ENCODE measurements at places on chromosomes 6 and 20.

- DNase-seq, result no peak
Observed at GRCh38 chr6:8941577-8941976, 506.2 kb upstream of the SLC35B3 start.

DNA sequence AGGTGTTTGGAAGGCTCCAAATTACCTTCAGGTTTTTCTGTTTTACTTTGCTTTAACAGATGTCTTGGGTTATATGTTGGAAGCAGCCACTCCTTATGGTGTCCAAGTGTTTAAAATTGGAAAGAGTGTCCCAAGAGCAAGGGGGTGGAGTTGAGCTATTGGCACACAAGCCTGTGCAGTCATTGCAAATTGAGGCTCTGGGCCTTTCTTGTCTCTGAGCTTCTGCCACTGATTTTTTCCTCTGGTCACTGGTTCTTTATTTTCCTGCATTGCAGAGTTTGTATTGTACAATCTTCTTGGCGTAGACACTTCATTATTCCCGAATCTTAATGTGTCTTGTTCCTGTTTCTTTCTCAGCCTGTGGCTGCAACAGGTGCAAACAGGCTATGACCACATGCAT is 598.8 kb downstream of the RNF144B start:
- no peak for DNase-seq

DNA sequence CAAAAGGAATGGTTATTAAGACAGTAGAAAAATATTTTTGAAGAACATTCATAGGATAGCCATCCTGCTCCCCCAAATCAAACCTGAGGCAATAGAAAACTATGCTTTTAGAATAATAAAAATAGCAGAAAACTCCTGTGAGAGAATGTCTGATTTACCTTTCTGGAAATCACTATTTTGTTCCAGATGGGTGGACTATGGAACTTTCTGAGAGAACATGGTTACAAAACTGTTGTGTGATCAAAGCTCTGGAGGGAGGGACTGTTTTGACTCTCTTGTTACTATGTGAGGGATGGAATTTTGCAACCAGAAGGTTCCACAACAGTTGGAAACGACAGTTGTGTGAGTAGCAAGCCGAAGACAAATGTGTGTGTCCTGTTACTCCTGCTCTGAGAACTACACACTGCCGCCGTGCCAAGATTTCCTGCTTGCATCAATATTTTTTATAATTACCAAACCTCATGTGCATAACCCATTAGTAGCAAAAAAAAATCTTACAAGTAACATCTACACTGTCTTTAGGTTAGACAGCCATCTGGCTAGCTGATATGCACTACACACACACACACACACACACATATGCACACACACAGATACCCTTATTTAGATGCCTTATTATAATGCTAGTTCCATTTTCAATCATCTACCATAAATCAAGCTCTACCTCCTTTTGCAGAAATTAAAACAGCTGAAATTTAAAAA is 11.0 kb upstream of the HIVEP1 start:
- DNase-seq, result no peak

DNA sequence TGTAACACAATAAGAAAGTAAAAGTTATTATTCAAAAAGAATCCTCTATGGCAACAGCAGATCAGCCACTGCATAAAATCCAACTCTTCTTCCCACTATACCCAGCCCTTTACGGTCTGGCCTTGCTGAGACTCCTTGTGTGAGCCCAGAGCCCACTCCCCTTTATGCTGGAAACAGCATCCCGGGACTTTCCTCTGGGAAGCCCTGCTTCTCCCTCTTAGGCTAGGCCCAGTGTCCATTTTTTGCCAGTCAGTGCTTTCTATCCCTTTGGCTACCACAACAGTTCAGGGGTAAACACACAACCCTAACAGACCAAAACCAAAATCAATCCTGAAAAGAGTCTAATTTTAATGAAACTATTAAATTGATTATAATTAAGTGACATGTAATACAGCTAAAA is 20.6 kb downstream of the FKBP5 start:
- no peak for DNase-seq

GRCh38 chr6:6881438-6882225 is 226.1 kb upstream of the RREB1 start:
- no peak for DNase-seq

GRCh38 chr6:149031859-149032598 is 285.2 kb downstream of the UST start:
- no peak for DNase-seq

GRCh38 chr6:3585320-3585935 is 128.6 kb upstream of the SLC22A23 start:
- DNase-seq, result no peak

- no peak for DNase-seq
Observed at GRCh38 chr6:83758533-83758932, 49.6 kb upstream of the SNAP91 start.

GRCh38 chr20:53901064-53901463 is 169.3 kb downstream of the BCAS1 start:
- no peak for DNase-seq

- DNase-seq, result no peak
Observed at GRCh38 chr20:142290-142689, at the start of gene DEFB126. Gene DEFB126 (plus strand): TSS chr20:142590. CDS start chr20:142629, 39 bp downstream.

- no peak for DNase-seq
Observed at GRCh38 chr20:1334761-1335160, 5.8 kb upstream of the SDCBP2 start.

- DNase-seq, result peak; percentile 43
Observed at GRCh38 chr20:50580016-50580747, 70.0 kb downstream of the PTPN1 start.

DNA sequence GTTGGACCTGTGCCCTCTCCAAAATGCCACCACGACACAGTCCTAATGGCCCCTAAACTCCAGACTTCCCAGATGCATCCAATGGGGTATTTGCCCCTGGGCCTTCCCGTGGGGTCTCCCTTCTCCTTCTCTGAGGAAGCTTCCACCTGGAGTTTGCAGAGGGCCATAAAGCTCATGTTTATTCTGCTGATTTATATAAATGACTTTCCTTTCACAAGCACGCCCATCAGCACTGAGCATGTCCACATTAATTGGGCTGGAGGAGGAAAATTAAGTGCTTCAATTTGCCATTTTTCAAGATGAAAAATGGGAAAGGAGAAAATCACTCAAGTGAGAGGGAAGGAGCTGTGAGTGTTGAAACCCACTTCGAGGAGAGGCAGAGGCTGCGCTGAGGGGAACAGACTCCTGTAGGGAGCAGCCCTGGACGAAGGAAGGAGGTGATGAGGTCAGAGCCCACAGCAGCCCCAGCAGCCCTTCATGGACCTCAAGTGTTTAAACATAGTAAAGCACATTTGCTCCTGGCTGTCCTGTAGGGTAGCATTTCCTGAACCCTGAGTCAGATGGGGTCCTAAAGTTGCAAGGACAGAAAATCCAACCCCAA is 434.9 kb upstream of the SULF2 start:
- DNase-seq, result no peak

DNA sequence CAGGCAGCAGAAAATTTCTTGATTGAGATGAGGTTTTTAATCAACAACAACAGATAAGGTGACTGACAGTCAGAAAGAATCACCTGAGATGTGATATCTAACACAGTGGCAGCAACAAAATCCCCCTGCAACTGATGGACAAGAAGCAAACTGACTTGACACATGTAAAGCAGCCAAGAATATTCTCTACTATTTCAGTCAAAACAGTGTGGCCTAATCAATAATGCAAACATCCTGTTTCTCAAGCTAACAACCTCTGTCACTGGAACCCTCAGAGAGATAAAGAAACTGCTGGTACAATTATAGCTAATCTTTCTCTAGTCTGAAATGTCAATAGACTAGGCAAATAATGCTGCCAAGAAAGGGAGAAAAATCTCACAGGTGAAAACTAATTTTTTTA is 4.6 kb upstream of the CGA start:
- no peak for DNase-seq

GRCh38 chr6:4615891-4616290 is 160.3 kb upstream of the CDYL start:
- no peak for DNase-seq

- no peak for DNase-seq
Observed at GRCh38 chr6:125957845-125958244, 1.3 kb downstream of the HINT3 start.

DNA sequence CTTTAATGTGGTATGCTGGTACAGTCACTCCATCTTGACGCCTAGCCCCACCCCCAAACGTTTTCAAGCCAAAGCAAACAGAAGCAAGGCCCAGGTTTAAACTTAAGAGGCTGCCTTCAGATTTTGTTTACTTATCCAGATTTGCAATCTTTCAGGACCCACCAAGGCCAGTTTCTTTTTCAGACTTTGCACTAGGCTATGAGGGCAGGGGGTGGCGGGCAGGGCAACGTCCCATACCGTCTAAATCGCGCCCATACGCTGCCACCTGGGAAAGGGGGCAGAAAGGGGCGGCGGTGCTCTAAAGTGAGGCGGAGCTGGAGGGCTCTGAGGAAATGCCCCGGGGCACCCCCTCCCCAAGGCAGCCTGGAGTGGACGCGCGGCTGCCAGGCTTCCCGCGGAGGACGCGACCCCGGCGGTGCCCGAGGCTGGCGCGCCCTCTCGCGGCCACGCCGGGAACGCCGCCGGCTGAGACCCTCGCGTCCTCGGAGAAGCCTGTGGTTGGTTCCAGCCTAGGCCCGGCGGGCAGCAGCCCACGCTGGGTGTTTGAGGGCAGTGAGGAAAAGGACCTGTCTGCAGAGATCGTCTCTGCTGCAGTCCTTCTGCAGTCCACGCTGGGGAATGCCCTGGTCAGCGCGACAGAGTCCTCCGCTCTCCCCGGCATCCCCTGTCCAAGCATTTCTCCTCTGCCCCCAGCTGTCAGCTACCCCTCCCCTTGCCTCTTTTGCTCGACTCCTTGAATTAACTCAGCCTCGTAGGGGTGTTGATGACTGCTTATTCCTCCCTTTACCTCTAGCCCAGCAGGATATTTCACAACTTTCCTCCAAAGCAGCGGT is 129.2 kb upstream of the PRND start:
- DNase-seq, result peak; percentile 40

DNA sequence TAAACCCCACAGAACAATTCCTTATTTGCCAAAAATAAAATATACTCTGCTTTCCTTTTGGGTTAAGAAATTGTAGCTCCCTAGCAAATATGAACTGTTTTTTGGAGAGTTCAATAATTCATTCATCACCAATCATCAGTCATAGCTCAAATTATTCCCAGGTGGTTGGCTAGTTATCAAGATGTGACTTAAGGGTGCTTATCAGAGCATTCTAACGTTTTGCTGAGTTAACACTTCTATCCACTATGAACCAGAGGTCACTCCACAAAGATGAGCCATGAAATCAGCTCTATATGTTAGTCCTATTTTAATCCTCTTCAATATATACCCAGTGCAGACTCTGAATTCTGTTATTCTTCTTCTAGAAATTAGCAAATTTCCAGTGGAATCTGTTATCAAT is 379.1 kb downstream of the TENT5A start:
- DNase-seq, result no peak

DNA sequence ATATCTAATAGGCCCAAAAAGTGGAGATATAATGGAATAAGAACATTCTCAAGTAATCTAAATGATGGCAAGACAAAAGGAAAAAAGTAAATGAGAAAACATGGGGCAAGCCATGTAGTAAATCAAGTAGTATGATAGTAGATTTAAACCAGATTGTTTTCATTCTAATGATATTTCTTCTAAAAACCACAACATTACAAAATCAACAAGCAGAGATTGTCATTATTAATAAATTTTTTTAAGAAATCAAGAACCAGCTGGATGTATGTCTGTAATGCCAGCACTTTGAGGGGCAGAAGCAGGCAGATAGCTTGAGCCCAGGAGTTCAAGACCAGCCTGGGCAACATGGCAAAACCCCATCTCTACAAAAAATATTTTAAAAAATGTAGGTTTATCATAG is 155.0 kb downstream of the RNGTT start:
- no peak for DNase-seq

GRCh38 chr6:104483225-104483834 is 376.4 kb downstream of the HACE1 start:
- no peak for DNase-seq

GRCh38 chr20:63442100-63442493 is 30.4 kb downstream of the KCNQ2 start:
- peak; percentile 33 for DNase-seq

DNA sequence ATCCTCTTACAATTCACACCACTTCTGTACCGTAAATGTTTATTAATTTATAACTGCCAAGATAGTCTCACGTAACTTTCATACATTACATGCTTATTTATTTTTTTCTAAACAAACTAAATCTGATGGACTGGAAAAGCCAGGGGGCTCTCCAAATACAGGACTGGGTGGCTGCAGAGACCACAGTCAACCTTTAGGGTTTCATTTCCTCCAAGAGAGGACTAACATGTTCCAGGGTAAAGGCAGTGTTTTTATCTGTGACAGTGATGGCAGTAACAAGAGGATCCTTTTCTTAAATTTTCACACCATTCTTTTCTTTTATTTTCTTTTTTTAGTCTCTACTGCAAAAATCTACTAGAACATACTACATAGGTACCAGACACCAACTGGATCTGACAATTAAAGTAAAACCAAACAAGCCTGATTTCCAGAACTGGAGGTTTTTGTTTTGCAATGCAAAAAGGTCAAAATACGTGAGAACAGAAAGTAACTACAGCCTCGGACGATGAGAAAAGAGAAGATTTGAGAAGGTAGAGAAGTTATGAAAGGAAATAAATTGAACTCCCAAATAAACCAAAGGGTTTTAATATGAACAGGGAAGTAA is 1.2 kb downstream of the LMBRD1 start:
- no peak for DNase-seq

GRCh38 chr6:144340541-144341371 is 55.6 kb downstream of the UTRN start:
- no peak for DNase-seq

GRCh38 chr6:13120483-13121482 is 207.6 kb downstream of the TBC1D7 start:
- DNase-seq, result no peak

GRCh38 chr6:38973178-38974057 is 75.2 kb upstream of the GLP1R start:
- DNase-seq, result no peak

GRCh38 chr6:112033791-112034615 is 19.9 kb upstream of the CCN6 start:
- no peak for DNase-seq

GRCh38 chr6:21971541-21971940 is 325.3 kb downstream of the PRL start:
- no peak for DNase-seq

DNA sequence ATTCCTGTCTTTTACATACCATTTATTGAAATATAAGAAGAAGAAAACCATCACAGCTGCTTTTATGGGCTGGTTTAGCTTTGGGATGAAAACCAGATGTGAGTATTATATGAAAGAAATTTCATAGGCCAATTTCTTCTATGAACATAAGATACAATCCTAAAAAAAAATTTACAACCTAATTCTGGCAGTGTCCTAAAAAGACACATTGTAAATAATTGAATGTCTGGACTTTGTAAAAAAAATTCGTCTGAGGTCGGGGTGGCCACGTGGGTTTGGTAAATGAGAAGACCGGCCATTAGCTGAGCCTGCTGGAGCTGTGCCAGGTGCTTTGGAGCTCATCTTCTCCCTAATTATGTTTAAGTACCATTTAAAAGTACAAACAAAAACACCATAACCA is 26.8 kb downstream of the DACT2 start:
- no peak for DNase-seq

- DNase-seq, result no peak
Observed at GRCh38 chr6:99606656-99607415, at the start of gene PRDM13. Gene PRDM13 (plus strand): TSS chr6:99606833. CDS start chr6:99607035, 202 bp downstream.
